T-cell (primary cell): ENCODE measurements at places on chromosomes 2 and 18.
A peak's percentile ranks its signal among the peaks of the same experiment; 100 is the strongest.

DNA sequence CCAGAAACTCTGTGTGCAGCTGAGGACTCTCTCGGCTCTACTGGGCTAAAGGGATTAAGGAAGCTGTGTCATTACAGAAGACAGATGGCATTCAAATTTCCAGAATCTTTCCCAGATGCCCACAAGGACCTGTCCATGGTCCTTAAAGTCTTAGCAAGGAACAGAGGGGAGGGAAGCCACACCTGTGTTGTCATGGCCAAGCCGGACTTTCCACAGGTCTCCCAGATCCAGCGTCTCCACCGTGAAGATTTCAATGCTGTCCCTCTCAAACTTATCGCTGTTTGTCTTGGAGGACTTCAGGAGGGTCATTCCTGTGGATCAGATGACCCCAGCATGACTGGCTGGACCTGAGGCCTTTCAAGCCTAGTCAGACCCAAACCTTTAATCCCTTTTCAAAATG lies 114.5 kb downstream of the LOXHD1 start:
- no peak overlapping the region for H3K4me3 ChIP-seq
- H3K4me1 ChIP-seq, result no peaks in the 10 kb centered on the region
- no peak for DNase-seq
- H3K27me3 ChIP-seq, result peaks cover 9% of the 10 kb centered on the region
- H3K36me3 ChIP-seq, result no peaks in the 10 kb centered on the region

DNA sequence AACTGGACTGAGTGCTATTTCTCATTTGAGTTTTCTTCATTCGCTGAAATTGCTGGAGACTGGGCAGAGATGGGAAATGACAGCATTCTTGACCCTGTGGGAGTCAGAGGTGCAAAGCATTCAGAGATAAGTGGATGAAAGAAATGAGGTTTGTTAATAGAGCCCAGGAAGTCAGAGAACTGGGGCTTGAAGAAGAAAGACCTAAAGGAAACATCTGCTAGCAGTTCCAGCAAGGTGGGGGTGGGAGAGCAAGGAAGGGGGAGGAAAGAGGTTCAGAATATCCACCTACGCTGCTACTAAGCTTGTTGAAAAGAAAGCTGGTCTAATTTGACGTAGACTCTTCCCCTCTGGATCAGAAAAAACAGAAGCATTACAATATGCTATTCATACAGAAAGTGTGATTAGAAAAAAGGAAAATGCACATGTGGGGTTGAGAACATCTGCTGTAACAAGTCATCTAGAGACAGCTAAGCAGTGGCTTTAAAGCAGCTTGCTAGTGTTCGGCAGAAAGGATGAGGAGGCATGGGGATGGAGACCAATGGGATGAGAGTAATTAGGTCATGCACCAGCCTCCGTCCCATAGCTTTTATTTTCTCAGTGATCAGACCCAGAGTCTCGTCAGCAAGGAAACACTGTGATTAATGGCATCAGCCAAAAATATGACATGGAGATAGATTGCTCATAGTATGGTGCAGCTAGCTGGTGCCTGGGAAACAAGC lies 29.7 kb downstream of the NAB1 start:
- no peak for DNase-seq
- H3K27me3 ChIP-seq, result no peaks in the 10 kb centered on the region
- H3K4me3 ChIP-seq, result no peak overlapping the region
- peaks cover 10% of the 10 kb centered on the region for H3K4me1 ChIP-seq

DNA sequence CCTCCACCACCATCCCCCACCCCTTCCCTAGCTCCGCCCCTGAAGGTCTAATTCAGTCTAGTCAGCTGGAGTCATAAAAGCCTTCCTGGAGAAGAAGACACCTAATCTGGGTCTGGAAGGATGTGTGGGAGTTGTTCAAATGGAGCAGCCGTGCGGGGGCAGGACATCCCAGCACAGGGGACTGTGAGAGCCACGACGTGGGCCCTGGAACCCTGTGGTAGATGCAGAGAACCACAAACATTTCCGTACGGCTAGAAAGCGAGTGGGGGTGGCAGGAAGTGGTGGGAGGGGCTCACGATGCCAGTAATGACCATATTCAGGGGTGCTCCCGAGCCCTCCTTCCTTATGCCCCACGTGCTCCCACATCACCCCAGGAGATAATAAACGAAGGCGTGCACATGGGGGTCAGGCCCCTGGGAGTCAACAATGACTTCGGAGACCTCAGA lies 20.9 kb upstream of the COL6A3 start:
- peak overlapping the region; percentile 3 for H3K4me3 ChIP-seq
- H3K36me3 ChIP-seq, result no peaks in the 10 kb centered on the region
- DNase-seq, result peak; percentile 67
- H3K27me3 ChIP-seq, result no peaks in the 10 kb centered on the region
- H3K27ac ChIP-seq, result peak overlapping the region; percentile 75
- H3K4me1 ChIP-seq, result peaks cover 60% of the 10 kb centered on the region

DNA sequence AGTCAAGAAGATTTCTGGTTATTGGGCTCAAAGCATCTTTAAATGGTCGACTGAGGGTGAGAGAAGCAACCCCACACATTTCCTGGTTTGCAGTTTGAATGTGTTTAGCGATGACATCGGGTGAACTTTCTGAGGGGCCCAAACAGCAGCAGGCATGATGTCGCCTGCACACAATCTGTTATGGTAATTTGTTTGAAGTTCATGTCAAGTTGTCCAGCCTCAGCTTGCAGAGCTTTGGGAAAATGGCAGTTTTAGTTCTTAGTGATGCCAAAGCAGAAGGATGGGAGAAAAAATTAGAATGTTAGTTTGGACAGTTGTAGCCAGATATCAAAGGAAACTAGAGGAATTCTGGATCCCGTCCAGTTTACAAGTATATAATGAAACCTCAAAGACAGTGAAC lies 284.6 kb downstream of the MBD5 start:
- no peaks in the 10 kb centered on the region for H3K4me1 ChIP-seq
- no peaks in the 10 kb centered on the region for H3K27me3 ChIP-seq
- H3K4me3 ChIP-seq, result no peak overlapping the region
- no peak overlapping the region for H3K27ac ChIP-seq
- no peaks in the 10 kb centered on the region for H3K36me3 ChIP-seq

DNA sequence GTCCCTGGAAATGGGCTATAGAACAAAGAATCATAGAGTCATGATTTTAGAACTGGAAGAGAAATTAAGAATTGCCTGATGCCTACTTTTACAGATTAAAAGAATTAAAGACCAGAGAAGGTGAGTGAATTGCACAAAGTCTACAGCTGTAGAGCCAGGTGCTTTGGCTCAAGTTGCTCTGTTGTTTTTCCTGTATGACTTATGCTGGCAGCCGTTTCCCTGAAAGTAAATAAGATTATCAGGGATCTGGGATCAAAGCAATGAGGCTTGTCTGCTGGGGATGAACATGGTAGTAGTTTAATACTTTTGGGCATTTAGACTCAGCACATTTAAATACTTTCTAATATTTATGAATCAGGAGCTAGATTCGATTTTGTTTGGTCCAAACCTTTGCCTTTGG lies 166.9 kb downstream of the PRPF40A start:
- H3K27ac ChIP-seq, result no peak overlapping the region
- H3K27me3 ChIP-seq, result no peaks in the 10 kb centered on the region
- no peak overlapping the region for H3K4me3 ChIP-seq
- H3K4me1 ChIP-seq, result no peaks in the 10 kb centered on the region

GRCh38 chr2:166082736-166083135 lies 45.1 kb downstream of the SCN1A start:
- DNase-seq, result no peak
- no peaks in the 10 kb centered on the region for H3K36me3 ChIP-seq
- no peaks in the 10 kb centered on the region for H3K4me1 ChIP-seq

- H3K27me3 ChIP-seq, result no peaks in the 10 kb centered on the region
- peaks cover 10% of the 10 kb centered on the region for H3K4me1 ChIP-seq
- H3K27ac ChIP-seq, result no peak overlapping the region
- no peak overlapping the region for H3K4me3 ChIP-seq
- DNase-seq, result no peak
Measured at GRCh38 chr2:207231106-207231865, 65.5 kb upstream of the KLF7 start.

DNA sequence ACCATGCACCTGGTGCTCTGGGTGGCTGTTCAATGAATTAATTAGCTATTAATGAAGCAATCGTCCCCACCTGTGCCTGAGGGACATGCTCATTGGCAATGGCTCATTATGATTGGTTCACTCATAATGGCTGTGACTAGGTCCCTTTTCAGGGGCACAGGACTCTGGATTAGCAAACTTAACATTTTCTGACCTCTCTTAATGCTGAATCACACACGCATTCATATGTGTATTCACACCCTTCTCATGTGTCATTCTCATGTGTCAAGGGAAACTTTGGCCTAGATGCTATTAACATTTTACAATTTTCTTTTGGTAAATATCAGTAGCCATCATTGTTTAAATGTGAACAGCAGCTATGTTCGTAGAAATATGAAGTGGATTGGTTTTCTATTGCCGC lies 98.9 kb upstream of the PMAIP1 start:
- H3K4me3 ChIP-seq, result no peak overlapping the region
- H3K36me3 ChIP-seq, result no peaks in the 10 kb centered on the region
- no peak for DNase-seq
- peaks cover 4% of the 10 kb centered on the region for H3K4me1 ChIP-seq
- no peaks in the 10 kb centered on the region for H3K27me3 ChIP-seq
- H3K27ac ChIP-seq, result no peak overlapping the region

DNA sequence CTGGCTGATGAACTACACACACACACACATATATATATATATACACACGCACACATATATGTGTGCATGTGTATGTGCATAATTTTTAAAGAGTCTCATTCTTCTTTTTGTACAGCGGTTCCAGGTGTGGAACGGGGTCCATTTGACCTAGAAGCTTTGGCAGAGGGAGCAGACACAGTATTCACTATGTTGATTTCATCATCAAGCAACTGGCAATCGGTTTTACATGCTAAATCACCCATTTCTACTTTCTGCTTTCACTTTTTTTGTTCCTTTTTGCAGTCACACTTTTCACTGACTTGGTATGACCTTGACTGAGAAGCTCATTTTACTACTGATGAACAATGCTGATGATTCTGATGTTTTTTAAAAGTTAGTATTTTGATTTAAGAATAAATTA lies 63.0 kb upstream of the PGAP1 start:
- no peak overlapping the region for H3K27ac ChIP-seq
- H3K36me3 ChIP-seq, result peaks cover 64% of the 10 kb centered on the region
- H3K27me3 ChIP-seq, result no peaks in the 10 kb centered on the region
- no peak overlapping the region for H3K4me3 ChIP-seq
- DNase-seq, result no peak
- peaks cover 2% of the 10 kb centered on the region for H3K4me1 ChIP-seq

GRCh38 chr2:222938327-222938726 lies 77.5 kb downstream of the ACSL3 start:
- H3K4me1 ChIP-seq, result no peaks in the 10 kb centered on the region
- H3K27ac ChIP-seq, result no peak overlapping the region
- no peak overlapping the region for H3K4me3 ChIP-seq
- no peak for DNase-seq

GRCh38 chr2:179703702-179704101 lies 157.7 kb downstream of the ZNF385B start:
- no peak overlapping the region for H3K27ac ChIP-seq
- no peaks in the 10 kb centered on the region for H3K4me1 ChIP-seq
- no peaks in the 10 kb centered on the region for H3K36me3 ChIP-seq
- no peak for DNase-seq

GRCh38 chr18:63832470-63832869 lies 55.0 kb upstream of the SERPINB2 start:
- H3K27me3 ChIP-seq, result peaks cover 1% of the 10 kb centered on the region
- DNase-seq, result no peak
- no peak overlapping the region for H3K4me3 ChIP-seq
- no peak overlapping the region for H3K27ac ChIP-seq
- H3K36me3 ChIP-seq, result no peaks in the 10 kb centered on the region

DNA sequence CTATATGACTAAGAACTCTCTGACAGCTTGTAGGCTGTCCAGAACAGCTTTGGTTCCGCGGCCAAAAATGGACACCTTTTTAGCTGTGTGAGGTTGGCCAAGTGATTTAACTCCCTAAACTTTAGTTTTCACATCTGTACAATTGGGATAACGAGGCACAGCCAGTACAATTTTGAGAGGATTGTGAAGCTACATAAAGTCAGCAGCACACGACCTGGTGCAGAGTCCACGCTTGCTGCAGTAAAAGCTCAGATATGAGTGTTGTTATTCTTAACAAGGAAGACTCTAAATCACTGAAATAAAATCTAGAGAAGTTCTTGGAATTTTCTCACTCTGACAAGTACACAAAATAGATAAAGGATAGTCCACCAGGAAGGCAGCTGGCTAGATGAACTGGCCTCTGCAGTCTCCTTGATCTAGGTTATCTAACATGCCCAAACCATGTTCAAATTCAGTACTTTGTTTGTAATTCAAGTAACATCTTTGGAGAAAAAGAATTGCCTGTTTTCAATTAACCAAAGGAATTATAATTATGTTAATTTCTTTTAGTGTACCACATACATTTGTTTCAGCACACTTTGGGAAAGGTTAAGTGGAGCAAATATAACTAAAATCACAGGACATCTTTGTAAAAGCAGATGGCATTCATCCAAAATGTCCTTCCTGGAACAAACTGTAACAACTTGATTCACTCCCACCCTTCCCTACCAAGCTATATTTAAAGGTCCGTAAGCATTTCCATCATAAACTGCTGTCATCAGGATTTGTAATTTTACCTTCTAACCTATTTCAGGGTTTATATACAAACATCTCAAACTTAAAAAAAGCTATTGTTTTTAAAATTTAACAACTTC lies 201.7 kb upstream of the STK17B start:
- no peaks in the 10 kb centered on the region for H3K4me1 ChIP-seq
- no peaks in the 10 kb centered on the region for H3K36me3 ChIP-seq
- DNase-seq, result no peak
- no peak overlapping the region for H3K4me3 ChIP-seq
- H3K27me3 ChIP-seq, result no peaks in the 10 kb centered on the region

GRCh38 chr2:191441496-191442214 lies 196.5 kb downstream of the MYO1B start:
- no peak for DNase-seq
- no peak overlapping the region for H3K27ac ChIP-seq
- H3K4me3 ChIP-seq, result no peak overlapping the region
- H3K36me3 ChIP-seq, result no peaks in the 10 kb centered on the region

- H3K27me3 ChIP-seq, result peaks cover 3% of the 10 kb centered on the region
- no peak overlapping the region for H3K27ac ChIP-seq
- peaks cover 4% of the 10 kb centered on the region for H3K4me1 ChIP-seq
- H3K36me3 ChIP-seq, result no peaks in the 10 kb centered on the region
- DNase-seq, result no peak
- no peak overlapping the region for H3K4me3 ChIP-seq
Measured at GRCh38 chr2:85433511-85434089, 15.1 kb downstream of the SH2D6 start.

DNA sequence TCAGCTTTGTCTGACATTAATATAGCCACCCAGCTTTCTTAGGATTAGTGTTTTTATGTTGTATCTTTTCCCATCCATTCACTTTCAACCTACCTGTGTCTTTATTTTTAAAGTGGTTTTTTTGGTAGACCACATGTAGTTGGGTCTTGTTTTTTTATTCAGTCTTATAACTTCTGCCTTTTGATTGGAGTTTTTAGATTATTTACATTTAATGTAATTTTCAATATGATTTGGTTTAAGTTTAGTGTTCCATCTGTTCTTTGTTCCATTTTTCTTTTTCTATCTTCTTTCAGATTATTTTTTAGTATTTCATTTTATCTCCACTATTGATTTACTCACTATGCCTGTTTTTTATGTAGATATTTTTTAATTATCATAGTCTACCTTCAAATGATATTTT lies 13.1 kb upstream of the MSTN start:
- H3K27me3 ChIP-seq, result no peaks in the 10 kb centered on the region
- H3K27ac ChIP-seq, result no peak overlapping the region
- no peaks in the 10 kb centered on the region for H3K36me3 ChIP-seq
- no peak for DNase-seq
- no peaks in the 10 kb centered on the region for H3K4me1 ChIP-seq

GRCh38 chr2:112021290-112021689 lies 33.8 kb upstream of the TMEM87B start:
- no peaks in the 10 kb centered on the region for H3K27me3 ChIP-seq
- no peaks in the 10 kb centered on the region for H3K4me1 ChIP-seq
- H3K4me3 ChIP-seq, result no peak overlapping the region
- H3K27ac ChIP-seq, result no peak overlapping the region
